ENCODE measurements at places on chromosomes 12 and 14.

- no peak for DNase-seq
Observed at GRCh38 chr12:71438670-71439361, 782 bp upstream of the LGR5 start.

- DNase-seq: no peak
Observed at GRCh38 chr12:121713257-121713777, 765 bp downstream of the TMEM120B start.

DNA sequence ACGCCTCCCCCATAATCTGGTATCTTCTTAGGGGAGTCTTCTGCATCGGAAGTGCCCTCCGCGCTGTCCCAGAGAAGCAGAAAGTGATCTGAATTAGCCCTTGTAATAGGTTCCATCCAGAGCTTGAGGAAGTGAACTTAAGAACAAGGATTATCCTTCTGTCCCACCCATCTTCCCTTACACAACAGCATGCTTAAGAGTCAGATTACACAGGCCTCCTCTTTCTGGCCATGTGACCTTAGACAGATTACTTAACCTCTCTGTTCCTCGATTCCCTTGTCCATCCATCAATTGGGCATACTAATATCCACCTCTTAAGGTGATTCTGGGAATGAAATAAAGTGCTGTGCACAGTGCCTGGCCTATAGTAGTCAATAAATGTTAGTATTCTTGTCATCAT lies 11.4 kb downstream of the CABP1 start:
- no peak for DNase-seq

DNA sequence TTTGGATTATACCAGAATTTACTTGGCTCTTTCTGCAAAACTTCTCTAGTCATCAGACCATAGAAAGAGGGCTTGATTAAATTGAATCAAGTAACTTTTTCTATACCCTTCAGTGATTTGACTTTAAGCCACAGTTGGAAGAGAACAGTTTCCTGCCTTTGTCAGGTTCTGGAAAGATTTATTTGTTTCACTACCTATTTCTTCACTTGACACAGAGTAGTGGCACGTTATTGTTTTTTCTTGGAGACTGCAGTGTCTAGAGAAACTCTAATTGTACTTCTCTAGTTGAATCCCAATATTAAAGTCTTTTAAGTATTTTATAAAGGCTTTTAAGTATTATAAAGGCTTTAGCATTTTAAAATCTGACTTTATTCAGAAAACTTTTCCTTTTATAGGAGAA lies 138.1 kb downstream of the TMEM117 start:
- no peak for DNase-seq

- DNase-seq: no peak
Observed at GRCh38 chr12:90074086-90074485, 365.4 kb upstream of the ATP2B1 start.

DNA sequence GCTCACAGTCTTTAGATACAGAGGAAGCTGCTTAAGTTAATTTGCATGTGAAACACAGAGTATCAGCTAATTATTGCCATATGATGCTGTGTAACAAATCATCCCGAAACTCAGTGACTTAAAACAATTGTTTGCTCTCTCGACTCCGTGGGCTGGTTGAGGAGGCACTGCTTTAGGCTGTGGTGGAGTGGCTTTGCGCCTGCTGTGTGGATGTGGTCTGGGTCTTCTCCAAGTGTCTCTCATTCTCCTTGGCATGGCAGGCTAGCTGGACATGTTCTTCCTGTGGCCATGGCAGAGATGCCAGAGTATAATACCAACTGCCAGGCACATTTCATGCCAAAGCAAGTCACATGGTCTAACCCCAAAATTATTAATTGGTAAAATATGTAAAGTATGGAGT lies 40.9 kb downstream of the PELI2 start:
- no peak for DNase-seq

Data from HFFc6 (cell line).